NCI-H2107 (cell line): ENCODE measurements at places on chromosomes 1 and 21.

- no peak for DNase-seq
Measured at GRCh38 chr1:97730271-97730670, 190.6 kb downstream of the DPYD start.

- DNase-seq, result no peak
Measured at GRCh38 chr1:44499306-44499705, 94.3 kb downstream of the RNF220 start.

GRCh38 chr1:219463636-219464035 is 149.3 kb downstream of the ZC3H11B start:
- no peak for DNase-seq

GRCh38 chr21:15515908-15516307 is 213.9 kb upstream of the USP25 start:
- no peak for DNase-seq

GRCh38 chr1:156359973-156360372 is 9.0 kb upstream of the RHBG start:
- no peak for DNase-seq

DNA sequence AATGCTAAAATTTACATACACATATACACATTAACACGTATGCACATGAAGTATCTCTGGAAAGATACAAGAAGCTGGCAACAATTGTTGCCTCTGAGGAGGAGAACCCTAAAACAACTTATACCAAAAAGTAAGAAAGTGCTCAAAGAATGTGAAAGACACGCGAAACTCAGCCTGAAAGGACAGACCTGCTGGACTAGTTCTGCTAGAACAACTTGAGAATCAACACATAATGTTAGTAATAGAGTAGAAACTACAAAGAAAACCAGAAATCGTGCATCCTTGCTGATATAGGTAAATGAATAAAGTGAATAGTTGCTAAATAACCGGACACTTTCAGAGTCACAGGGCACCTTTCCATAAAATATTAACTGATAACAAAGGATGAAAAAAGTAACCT is 242.5 kb downstream of the RERE start:
- DNase-seq, result no peak

DNA sequence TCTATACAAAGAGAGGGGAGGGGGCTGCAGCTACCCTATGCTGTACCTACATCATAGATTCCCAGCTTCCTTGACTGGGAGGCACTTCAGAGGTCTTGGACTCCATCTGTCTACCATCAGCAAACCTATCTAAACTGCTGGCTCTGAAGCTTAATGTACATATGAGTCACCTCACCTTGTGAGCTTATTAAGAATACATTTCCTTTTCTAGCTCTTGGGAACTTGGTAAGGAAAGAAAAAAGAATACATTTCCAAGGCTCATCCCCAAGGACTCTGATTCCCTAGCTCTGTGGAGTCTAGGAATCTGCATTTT is 50.0 kb upstream of the PRELP start:
- no peak for DNase-seq

DNA sequence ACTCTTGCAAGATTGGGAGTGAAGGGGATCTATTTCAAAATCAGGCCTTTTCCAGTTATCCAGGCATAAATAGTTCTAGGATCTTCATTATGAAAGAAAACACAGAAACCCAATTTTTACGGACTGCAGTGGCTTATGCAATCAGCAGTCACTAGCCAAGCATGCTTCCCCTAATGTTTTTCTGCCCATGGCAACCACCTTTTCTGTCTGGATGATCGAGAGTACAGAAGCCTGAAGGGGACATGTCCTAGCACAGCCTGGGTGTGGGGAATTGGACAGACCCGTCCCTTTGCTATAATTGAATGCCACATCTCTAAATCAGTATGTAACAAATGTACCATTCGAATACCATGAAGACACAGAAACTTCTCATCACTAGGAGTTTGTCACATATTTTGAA is 29.8 kb upstream of the NCAM2 start:
- no peak for DNase-seq

DNA sequence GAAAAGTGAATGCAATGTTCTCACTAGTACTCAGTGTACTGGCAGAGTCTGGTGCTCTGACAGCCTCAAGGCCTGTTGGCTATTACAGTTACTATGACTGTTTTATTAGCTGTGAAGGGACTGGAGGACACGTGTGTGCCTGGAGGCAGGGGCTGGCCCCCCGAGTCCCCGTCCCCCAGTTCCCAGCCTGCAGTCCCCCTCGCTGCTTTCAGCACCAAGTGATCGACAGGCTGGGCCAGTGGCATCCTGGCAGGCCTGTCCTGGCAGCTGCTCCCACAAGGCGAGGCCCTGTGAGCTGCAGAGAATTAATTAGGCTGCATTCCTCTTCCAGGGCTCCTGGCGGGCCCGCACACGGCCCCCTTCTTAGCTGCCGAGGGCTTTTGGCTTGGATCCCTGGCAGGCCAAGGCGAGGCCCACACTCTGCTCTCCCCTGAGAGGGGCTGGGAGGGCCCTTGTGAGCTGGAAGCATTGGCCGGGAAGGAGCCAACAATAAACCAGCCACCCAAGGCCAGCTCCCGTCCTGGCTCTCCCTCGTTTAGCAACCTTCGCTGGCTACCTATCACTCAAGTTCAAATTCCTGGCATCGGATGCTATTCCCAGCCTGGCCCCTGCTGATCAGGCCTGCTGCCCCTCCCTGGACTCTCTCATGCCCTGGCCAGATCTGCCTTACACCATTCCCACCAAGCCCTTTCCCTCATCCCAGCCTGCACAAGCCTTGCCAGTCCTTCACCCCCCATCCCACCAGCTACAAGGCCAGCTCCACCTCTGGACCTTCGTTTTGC is 9.8 kb downstream of the EDN2 start:
- DNase-seq, result no peak

GRCh38 chr1:206566999-206567398 is 45.3 kb downstream of the EIF2D start:
- DNase-seq, result no peak

DNA sequence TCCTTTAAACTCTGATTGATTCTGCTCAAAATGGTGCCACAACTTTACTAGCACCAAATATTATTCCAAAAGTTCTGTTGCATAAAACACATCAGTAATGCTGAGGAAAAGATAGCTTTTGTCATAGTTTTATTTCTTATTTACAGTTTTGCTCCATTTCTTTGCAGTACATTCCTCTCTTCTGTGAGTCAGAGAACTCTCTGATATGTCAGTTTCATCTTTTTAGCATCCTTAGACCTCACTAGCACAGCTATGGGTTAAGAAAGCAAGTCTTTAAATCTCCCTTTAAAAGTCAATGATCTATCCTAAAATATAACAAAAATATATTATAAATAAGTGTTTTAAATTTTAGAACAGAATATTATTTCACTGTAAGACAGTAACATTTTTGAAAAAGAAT is 356.6 kb upstream of the SNX7 start:
- DNase-seq, result no peak

- DNase-seq, result no peak
Measured at GRCh38 chr21:34915364-34915841, 133.7 kb downstream of the RUNX1 start.

GRCh38 chr1:60213253-60213652 is 139.7 kb upstream of the C1orf87 start:
- no peak for DNase-seq

GRCh38 chr1:156884560-156885184 is 8.8 kb upstream of the PEAR1 start:
- no peak for DNase-seq

- DNase-seq, result no peak
Measured at GRCh38 chr21:41725421-41726031, 41.3 kb downstream of the RIPK4 start.

DNA sequence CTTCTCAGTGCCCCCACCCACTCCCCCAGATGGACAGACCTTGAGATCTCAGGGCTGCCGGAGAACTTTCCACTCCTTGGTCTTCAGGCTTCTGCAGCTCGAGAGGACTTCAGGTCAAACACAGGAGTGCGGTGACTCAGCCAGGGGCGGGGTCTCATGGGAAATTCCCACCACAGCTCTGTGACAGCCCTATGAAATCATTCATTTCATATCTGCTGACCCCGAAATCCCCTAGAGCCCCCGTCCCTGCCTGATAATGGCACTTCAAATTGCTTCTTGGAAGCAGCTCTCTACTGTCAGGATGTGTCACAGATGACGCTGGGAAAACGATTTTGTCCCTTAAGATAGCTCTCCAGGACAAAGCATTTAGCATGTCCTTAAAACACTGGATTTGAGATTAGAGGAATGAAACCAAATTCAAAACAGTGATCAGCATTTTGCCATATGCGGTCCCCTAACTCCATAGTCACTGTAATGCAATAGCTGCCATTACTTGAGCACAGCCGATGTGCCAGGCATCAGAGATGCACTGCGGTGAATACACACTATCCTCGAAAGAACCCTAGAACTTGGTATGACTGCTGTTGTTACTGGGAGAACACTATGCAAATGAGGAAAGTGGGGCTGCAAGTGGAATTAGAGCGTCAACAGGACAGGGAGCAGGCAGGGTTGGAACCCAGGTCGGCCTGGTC is at the start of gene TNFRSF9:
TSS of gene TNFRSF9 (minus strand) at position 95 of the 692 bp plus-strand sequence. CDS start 845 bp downstream, outside the sequence.
- no peak for DNase-seq

GRCh38 chr1:16128338-16128741 is 27.5 kb downstream of the EPHA2 start:
- no peak for DNase-seq

- DNase-seq, result no peak
Measured at GRCh38 chr1:183248989-183249691, 63.1 kb downstream of the LAMC2 start.

GRCh38 chr1:3548156-3548893 is 63.0 kb downstream of the MEGF6 start:
- no peak for DNase-seq

- DNase-seq, result no peak
Measured at GRCh38 chr1:160519642-160520435, 3.2 kb downstream of the SLAMF6 start.

DNA sequence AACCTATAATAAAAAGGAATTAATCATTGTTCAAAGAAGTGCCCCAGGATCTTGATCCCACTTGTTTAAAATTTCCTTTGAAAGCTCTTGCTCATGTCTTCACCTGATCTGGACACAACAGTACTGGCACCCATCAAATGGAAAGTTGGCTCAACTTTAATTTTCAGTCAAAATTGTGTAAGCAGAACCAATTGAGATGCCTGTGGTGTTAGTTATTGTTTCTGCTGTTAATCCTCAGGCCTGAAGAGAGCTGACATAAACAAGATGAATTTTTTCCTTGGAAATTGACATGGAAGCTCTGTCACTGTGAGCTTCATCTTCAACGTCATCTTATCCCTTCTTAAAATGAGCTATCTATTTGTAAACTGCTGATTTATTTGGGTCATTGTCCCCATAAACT is 88.3 kb upstream of the TNFSF4 start:
- DNase-seq, result no peak

DNA sequence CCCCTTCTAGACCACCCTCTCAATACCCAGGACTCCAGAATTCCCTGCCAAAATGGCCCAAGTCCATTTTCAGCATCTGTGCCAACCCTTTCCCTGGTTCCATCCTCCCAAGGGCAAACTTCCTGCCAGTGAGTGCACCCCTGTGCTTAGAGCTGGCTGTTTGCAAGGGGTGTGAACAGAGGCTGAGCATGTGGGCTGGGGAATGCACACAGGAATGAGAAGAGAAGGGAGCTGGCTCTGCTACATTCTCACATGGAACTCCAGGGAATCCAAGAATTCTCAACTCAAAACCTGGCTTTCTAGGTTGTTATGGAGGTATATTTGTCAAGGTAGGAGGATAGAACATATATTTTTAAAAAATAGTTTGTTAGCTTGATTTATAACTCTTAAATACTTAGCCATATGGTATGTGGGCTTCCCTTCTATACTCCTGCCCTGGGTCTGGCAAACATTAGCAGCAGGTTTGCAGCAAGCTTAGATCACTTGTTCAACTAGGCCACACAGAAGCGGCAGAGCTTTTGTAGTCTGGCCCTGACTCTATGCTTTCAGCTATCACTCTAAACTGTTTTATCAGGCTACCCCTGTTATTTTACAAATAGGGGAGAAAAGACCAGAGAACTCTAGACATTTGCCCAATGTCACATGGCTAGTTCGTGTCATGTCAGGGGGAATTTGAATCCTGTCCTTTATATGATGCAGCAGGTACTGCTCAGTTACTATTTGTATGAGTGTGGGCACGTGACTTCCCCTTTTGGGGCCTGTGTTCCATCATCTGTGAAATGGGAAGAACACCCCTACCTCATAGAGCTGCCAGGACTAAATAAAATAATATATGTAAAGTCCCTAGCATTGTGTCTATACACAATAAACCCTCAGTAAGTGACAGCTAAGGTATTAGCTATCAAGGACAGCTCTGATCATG is 8.1 kb upstream of the STMN1 start:
- no peak for DNase-seq

- DNase-seq, result no peak
Measured at GRCh38 chr1:66270119-66270812, 263.7 kb upstream of the SGIP1 start.

DNA sequence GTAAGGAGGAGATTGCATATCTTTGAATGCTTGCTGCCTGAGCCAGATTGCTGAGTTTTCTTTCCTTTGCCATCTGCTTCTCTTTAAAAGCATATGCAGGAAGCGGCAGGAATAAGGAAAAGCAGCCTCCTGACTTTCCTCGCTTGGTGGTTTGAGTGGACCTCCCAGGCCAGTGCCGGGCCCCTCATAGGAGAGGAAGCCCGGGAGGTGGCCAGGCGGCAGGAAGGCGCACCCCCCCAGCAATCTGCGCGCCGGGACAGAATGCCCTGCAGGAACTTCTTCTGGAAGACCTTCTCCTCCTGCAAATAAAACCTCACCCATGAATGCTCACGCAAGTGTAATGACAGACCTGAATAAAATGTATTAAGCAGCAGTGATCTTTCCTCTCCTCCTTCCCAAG is 1.5 kb downstream of the CORT start:
- DNase-seq, result no peak

DNA sequence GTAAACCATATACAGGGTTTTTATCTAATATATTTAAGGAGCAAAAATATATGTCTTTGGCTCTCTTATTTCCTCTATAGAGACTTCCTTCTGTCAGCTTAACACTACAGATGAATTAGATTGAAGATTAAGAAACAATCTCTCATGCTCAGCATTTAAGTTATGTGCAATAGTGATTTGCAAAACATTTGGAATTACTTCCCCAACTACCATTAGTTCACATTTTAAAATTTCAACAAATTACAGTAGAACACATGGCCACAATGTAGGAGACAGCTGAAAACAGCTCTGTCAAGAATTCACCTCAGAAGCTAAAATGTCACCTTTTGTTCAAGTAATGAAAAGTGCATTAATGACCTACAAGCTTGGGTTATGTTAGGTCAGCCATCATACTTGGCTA is 177.9 kb downstream of the EIF4G3 start:
- no peak for DNase-seq

- no peak for DNase-seq
Measured at GRCh38 chr1:87061742-87062156, 147.3 kb downstream of the HS2ST1 start.

- DNase-seq, result no peak
Measured at GRCh38 chr1:74205266-74205665, 7.2 kb downstream of the FPGT start.
